ENCODE measurements at places on chromosomes 13 and 19.

- DNase-seq: no peak
Measured at GRCh38 chr13:41312176-41312500, 1.1 kb downstream of the NAA16 start.

DNA sequence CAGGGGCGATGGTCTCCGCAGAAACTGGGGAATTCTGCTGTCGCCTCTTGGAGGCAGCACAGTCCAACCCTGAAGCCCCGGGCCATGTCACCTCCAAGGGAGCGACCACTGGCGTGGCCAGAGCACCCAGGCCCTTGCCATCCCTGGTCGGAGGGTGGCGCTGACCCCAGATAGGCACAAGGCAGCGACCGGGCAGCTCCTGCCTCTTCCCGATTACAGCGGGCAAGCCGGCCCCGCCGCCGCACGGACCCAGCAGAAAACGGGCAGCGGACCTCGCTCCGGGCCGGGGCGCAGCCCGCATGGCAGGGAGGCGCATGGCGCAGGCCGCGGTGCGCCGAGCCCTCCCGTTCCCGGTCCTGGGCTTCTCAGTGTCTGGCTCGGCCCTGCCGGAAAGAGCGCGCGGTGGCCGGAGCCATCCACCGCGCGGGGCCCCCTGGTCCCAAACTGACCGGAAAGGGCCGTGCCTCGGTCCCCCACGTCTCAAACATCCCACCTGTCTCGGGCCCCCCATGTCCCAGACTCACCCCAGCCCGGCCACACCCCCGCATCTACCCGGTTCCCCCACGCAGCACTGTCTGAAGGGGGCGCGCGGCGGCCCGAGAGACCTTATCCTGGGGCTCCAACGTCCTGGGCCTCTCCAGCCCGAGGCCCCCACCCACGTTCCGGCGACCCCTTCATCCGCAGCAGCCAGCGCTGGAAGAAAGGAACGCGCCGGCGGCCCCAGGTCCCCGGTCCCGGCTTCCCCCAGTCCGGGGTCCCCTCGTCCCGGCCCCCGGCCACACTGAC lies 727 bp downstream of the CERS1 start:
- peak; percentile 61 for DNase-seq

- no peak for DNase-seq
Measured at GRCh38 chr13:78777396-78777795, 118.4 kb upstream of the OBI1 start.

GRCh38 chr13:41327994-41328790 lies 17.1 kb downstream of the NAA16 start:
- no peak for DNase-seq

DNA sequence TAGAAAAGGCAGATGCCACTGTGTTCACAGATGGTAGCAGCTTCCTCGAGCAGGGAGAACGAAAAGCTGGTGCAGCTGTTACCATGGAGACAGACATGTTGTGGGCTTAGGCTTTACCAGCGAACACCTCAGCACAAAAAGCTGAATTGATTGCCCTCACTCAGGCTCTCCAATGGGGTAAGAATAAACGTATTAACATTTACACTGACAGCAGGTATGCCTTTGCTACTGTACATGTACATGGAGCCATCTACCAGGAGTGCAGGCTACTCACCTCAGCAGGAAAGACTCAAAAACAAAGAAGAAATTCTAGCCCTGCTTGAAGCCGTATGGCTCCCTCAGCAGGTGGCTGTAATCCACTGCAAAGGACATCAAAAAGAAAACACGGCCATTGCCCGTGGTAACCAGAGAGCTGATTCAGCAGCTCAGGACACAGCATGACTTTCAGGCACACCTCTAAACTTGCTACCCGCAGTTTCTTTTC lies 197.7 kb downstream of the ZNF737 start:
- DNase-seq: no peak

DNA sequence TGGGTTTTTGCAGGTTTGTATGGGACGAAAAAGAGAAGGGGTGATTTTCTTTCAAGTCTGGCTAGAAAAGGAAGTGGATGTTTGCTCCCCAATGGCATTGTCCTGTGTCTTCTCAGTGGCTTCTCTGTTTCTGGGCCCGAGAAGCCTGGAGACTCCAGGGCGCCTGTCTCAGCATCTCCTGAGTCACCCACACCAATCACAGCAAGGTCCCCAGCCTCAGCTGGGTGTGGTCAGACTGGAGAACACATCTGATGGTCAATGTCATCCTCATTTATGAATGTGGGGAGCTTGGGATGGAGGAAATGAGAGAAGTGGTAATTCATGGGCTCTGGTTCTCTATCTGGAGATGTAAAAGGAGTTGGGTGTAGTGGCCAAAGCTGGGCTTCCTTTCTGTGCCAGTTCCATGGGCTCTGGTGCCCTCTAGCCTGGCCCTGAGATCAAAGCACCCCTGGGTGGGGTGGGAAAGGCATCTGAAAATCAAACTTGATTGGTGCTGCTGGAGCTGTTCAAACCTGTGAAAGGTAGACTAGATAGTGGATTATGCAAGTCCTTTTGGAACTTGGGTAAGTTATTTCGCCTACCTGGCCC lies 13.4 kb downstream of the RASL11A start:
- DNase-seq: peak; percentile 33

DNA sequence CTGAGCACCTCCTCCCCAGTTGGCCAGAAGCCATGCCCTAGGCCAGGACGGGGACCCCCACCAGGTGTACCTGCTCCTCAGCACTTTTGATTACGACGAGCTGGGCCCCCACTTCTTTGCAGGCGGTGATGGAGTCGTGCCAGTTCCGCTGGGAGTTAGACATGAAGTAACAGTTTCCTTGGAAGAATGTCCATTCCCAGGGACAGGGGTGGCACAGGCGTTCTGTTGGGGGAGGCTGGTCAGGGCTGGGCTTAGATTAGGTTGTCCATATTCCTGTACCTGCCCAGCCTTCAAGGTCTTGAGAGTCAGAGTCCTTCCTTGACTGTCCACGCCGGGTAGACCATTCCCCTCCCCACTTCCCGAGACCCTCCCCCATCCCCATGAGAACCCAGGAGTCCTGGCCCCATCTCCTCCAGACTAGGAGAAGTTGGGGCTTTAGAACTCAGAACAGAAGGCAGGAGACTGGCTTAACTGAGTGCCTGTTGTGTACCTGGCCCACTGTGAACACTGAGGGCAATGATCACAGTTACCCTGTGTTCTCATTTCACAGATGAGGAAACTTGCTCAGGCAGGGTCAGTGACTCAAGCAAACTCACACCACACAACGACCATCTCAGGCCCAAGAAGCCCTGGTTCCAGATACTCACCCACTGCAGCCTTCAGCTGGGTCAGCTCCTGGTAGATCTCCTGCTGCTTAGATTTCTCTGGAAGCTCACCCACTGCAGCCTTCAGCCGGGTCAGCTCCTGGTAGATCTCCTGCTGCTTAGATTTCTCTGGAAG lies 2.3 kb downstream of the CD209 start:
- DNase-seq: no peak

DNA sequence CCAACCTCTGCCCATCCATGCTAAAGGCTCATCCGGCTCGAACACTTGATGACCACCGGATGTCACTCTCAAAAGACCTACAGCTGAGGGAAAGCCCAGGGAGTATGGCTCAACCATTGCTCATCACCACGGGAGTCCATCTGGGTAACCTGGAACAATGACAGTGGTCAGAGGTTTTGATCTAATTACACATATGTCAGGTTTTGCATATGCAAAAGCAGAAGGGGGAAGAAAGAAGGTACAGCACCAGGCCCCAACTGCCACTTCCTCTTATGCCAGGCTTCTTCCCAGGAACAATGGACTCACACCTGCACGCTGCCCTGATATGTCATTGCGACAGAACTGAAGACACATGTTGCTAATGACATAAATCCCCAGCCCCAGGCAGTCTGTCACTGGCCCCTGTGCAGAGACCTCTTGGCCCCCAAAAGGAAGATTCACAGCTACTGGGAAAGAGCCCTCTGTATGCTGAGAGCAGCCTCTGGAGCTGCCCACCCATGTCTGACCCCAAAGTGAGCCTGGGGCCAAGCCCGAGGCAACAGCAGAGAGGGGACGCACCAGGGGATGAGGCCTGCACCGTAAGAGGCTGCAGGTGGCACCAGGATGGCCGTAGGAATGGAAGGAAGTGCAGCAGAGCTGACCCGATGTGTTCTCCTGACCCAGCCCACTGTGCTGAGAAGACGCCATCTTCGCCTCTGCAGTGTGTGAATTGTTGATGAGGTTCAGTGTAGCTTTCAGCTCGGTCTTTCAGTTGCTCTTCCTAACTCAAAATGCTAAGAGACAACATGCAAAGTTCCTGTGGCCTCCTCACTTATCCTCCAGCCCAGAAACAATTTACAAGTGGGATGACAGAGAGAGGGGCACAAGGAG lies 26.3 kb downstream of the EPS15L1 start:
- peak; percentile 55 for DNase-seq
